ENCODE measurements at places on chromosomes 5 and 9.

- peak; percentile 60 for DNase-seq
Observed at GRCh38 chr5:143002459-143003327, 232.5 kb downstream of the ARHGAP26 start.

DNA sequence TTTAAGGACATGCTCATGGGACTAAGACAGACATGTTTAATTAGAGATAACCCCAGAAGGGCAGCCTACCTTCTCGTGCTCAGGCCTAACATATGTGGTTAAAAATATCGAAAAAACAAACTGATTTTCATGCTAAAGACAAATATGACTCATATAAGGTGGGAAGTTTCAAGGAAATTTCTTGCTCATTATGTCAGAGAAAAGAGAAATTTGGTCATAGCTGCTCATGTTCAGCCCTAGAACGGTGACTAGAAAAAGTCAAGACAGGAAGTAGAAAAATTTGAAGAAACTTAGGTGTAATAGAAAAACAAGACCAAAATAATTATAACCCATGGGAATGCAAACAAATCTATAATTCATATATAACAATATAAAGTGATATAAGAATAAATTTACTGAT lies 120.6 kb downstream of the PRDM9 start:
- no peak for DNase-seq

DNA sequence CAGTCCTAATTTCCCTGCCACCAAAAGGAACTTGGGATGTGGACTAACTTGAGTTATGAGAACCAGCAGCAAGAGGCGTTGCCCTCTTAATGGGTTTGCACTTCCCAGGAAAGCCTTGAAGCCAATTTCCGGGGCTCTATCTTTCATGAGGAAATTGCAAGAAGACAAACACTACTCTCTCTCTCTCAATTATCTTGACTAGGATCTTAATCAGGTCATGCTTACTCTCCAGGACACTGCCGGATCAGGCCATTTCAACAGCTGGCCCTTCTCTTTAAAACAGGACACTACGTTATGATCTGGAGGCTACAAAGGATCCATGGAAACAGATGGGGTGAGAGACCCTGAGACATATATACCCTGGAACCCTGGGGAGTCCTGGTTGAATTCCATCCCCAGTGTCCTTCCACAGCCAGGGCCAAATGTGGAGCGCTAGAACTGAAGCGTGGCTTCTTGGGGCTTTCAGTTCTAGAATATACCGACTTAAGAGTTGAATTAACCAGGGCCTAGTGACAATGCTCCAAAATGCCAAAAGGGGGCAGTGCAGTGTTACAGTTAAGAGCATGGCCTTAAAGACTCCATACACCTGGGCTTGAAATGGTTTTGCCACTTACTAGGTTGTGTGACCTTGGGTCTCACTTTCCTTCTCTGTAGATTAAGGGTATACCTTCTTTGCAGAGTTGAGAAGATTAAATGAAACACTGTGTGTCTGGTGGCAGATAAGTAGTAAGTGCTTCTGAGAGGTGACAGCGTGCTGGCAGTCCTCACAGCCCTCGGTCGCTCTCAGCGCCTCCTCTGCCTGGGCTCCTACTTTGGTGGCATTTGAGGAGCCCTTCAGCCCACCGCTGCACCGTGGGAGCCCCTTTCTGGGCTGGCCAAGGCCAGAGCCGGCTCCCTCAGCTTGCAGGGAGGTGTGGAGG lies 21.1 kb downstream of the FAM219A start:
- DNase-seq: peak; percentile 14

DNA sequence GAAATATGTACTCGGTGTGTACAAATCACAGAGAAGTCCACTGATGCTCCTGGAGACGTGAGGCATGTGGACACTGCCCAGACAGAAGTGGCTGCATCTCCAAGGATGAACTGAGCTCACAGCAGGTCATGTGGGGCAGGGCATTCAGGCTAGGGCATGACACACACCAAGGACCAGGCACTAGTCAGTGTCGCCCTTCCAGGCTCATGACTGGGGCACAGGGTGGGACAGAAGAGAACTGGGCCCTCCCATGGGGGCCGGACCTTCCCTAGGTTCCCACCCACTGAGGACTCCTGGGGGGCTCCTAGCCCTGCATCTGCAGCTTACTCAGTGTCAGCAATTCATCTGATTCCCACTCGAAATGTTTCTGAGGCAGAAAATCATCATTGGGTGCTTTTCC lies 256.8 kb upstream of the IRX4 start:
- DNase-seq: no peak

DNA sequence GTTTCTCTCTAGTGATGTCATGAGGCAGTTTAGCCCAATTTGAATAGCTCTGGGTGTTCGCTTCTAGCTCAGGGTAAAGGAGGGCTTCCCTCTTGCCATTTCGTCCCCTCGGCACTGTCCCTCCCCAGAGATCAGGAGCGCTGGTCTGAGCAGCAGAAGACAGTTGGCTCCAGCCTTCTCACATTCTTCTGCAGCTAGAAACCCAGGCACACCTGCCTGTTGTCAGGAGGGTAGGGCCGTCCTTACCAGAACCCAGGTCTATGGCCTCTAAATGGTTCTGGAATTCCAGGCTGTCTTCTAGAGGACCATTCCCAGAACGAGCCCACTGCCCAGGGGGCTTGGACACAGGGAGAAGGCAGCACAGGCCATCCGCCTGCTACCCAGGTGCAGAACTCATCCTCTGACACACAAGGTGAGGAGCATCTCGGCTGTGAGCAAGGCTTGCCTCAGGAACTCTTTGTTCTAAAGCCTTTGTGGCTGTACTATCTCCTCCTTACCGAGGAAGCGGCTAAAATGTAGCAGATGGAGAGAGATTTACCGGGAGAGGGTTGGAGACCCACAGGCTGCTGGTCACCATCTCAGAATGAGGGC lies 255.6 kb upstream of the IRX2 start:
- DNase-seq: no peak

GRCh38 chr9:35937227-35937626 lies 20.7 kb downstream of the OR2S2 start:
- no peak for DNase-seq

- peak; percentile 71 for DNase-seq
Observed at GRCh38 chr9:111525056-111525977, at the start of gene ZNF483. Gene ZNF483, plus strand, starts transcription at chr9:111525179. Its CDS starts 2,217 bp downstream, at chr9:111527396.

GRCh38 chr5:124744170-124744971 lies 2.1 kb downstream of the ZNF608 start:
- no peak for DNase-seq

- DNase-seq: no peak
Observed at GRCh38 chr9:131824155-131824594, 84.3 kb upstream of the RAPGEF1 start.

GRCh38 chr9:103116246-103116645 lies 121.1 kb downstream of the CYLC2 start:
- DNase-seq: no peak

- DNase-seq: no peak
Observed at GRCh38 chr9:116360016-116360415, 206.4 kb downstream of the PAPPA start.

DNA sequence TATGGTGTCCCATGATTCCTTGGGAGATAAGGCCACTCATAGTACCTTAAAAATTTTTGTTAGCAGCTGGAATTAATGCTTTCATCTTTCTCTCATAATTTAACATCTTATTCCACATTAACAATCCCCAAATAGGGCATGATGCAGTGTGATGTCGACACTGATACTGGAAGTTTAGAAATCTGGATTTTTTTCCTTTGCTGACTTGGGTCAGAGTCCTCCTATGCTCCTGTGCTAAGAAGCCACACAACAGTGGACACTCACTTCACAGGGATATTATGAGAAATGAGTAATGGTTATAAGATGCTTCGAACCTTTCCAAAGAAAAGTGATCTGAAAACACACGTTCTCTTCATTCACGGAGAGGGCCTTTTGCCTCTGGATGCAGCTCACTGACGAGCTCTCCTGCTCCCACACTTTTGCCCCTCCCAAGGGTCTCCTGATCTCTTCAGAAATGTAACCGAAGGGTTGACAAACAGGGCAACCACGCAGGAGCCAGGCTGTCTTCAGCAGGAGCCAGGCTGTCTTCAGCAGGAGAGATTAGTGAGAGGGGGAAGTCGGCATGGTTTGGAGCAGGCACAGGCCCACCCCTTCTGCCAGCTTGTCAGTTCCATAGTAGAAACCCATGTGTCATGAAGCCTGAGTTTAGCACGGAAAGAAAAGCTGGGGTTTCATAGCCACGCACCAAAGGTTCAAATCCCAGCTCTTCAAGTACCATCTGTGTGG lies 247.8 kb downstream of the AOPEP start:
- DNase-seq: no peak

DNA sequence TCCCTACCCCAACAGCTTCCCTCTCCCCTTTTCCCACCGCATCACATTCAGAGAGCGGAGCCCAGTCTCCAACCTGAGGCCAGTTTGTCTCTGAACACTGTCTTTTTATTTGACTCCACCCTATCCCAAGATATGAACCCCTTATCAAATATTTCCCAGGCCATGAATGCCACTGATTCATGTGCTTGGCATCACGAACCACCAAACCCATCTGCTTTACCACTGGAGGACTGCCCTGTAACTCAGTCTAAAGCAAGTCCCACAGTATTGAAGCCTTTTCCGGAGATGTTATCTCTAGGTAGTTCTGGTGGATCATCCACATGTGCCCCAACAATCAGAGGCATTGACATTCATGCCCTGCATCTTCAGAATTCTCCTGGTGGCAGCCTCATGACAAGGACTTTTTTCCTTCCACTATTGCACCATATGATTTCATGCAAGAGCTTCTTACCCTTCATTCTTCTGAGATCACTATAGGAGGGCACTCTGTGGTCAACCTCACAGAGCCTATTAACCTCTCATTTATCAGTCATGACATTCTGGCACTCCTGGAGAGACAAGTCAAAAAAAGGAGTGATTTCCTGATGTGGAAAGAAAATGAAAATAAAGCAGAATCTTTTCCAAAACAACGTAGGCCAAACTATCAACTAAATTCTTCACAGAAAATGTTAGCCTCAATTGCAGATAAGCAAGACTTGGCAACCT lies 12.3 kb upstream of the SPATA31D4 start:
- DNase-seq: no peak

DNA sequence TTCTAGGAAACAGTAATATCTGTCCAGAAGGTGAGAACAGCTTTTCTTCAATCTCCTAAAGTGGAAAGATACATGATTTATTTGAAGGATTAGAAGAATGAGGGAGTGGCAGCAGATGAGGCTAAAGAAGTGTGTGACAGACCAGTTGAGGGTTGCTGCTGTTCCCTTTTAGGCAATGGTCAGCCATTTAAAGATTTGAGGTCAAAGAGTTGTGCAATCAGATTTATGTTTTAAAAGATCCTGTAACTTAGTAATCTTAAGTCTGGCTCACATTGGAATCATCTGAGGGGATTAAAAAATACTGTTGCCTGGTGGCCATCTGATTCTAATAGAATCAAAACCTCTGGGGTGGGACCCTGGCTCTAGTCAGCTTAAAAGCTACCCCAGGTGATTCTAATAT lies 4.3 kb upstream of the SGCD start:
- DNase-seq: no peak

DNA sequence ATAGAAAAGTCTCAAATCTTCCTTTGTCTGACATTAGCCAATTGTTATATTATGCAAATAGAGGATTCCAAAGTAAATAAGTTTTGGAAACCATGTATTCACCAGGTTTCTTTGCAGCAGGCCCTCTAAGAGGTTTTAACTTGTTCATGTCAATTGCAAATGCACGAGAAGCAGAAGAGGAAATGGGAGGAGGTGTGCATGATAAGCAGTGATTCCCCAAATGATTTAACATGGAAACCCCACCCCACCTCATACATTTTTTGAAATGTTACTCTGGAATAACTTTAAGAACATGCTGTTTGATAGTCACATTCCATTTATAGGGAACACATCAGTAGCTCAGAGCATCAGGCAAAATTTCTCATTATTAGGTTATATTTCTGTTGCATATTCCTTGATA lies 190.7 kb downstream of the DOCK8 start:
- DNase-seq: no peak

DNA sequence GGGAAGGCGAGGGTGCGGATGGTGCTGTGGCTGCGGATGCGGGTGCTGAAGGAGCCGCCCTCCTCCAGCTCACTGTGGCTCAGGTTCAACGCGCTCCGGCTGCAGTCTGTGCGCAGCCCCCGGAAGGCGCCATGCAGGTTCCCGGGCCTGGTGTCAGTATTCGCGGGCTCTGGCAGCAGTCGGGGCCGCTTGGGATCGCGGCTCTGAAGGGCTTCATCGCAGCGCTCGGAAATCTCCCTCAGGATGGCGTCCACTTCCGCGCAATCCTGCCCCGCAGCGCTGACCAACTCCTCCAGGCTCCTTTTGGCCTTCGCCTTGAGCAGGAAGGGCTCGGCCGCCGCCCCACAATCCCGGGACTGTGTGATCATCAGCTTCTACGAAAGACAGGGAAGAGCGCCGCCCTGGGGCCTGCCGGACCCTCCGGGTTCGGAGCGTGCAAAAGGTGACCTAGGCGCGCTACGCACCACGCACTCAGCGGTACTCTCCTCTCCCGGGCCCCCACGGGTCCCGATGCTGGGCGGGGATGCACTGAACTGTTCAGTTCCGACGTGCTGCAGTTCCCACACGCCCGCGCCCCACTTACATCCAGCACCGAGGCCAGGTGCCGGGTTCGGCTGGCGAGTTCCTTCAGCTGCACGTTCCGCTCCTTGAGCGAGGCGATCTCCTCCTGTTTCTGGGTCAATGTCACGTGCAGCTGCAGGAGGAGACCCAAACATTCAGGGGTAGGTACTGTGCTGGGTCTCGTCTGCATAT lies 6.5 kb downstream of the MCIDAS start:
- DNase-seq: no peak

GRCh38 chr5:16916262-16916878 lies 19.7 kb downstream of the MYO10 start:
- DNase-seq: no peak
